AML-193 (cell line): ENCODE measurements at places on chromosomes 13 and 19.

DNA sequence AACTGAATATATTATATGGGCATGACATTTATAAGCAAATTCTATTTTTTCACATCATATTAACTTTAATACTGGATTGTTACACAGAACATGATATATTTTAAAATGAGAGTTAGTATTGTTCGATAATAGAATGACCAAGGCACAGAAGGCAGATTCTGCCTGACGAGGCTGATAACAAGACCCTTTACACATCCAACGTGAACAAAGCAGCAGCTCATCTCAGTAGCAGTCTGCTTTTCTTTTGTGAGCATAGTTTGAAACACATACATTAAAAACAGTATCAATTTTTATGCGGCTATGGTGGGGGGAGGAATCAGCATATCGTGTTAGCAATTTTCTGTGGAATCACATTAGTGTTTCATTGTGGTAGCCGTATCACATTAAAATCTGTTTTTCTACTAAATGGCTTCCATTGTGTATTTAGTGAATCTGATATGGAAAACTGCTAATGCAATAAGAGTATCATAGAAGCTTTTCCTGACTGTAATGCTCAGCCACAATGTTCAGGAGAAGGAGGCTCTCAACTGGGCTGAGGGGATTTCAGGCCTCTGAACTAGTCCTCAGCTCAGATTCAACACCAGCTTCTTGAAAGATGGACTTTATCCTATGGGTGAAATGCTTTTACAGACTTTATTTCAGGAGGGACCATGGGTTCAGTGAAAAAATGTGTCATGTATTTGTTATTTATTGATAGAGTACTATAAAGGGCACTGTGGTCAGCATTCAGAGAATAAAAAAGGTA lies 4.0 kb downstream of the SMAD9 start:
- DNase-seq: no peak

DNA sequence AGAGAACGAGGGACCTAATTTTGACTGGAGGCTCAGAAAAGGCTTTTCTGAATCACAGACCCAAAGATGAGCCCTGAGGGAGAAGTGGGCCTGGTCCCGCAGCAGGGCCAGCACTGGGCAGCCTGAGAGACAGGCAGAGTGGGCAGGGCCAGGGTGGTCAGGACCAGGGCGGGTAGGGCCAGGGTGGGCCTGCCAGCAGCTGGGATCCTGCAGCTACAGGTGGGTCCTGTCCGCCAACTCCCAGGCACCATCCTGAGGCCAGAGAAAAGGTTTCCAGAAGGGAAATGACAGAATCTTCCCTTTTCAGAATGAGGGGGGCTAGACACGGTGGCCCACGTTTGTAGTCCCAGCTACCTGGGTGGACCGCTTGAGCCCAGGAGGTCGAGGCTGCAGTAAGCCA lies 23.7 kb downstream of the LATS2 start:
- DNase-seq: no peak

DNA sequence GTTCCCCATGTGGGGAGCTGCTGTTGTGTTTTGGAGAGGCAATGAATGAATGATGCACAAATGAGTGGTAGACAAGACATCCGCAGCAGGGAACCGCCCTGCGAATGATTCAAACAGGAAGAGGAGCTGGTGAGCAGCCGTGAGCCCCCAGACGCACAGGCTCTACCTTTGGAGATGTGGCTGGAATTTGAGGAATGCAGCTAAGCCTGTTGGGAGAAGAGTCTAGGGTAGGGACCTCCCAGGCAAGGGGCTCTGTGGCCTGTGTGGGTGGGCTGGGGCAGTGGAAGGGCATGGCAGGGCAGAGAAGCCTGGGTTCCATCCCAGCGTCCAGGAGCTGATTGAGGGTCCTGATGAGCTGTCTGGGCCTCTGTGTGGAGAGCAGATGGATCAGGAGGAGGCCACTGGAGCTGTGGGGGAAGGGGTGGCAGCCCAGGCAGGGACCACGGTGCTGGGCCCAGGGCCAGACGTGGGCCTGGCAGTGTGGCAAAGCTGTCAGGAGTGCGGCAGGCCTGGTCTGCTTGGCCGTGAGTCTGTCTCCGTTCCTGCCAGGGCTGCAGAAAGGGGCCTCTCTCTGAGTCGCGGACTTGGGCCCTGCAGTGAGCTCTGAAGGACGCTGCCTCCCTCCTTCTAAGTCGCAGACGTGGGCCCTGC lies 41.8 kb upstream of the DCUN1D2 start:
- DNase-seq: no peak

DNA sequence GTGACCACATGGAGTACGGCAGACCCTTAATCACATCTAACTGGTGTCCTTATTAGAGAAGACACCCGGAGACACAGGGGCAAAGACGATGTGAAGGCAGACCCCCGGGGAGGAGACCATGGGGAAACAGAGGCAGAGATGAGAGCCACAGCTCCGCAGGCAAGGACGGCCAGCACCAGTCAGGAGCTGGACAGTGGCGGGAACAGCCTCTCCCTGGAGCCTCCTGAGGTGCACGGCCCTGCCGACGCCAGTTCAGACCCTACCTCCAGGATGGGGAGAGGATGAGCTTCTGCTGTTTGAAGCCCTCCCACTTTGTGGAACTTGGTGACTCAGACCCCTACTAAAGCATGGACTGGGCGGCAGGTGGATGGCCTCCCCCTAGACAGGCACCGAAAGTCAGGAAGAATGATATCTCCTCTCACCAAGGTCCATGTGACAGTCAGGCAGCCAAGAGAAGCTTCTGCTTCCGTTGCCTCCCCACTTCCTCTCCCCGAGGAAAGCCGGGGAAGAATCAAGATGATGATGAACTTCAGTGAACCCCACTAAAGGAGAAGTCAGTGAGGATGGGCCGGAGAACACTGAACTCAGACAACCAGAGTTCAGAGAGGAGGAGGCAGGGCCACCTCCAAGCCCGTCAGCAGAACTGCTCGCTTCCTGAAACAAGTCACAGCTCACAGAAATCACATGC lies 25.4 kb downstream of the RAB20 start:
- peak; percentile 99 for DNase-seq

- DNase-seq: no peak
Observed at GRCh38 chr13:60410299-60410698, 13.3 kb downstream of the TDRD3 start.

GRCh38 chr13:114077933-114078325 lies 54.5 kb downstream of the RASA3 start:
- no peak for DNase-seq

- DNase-seq: no peak
Observed at GRCh38 chr13:93499991-93500390, 273.4 kb downstream of the GPC6 start.

DNA sequence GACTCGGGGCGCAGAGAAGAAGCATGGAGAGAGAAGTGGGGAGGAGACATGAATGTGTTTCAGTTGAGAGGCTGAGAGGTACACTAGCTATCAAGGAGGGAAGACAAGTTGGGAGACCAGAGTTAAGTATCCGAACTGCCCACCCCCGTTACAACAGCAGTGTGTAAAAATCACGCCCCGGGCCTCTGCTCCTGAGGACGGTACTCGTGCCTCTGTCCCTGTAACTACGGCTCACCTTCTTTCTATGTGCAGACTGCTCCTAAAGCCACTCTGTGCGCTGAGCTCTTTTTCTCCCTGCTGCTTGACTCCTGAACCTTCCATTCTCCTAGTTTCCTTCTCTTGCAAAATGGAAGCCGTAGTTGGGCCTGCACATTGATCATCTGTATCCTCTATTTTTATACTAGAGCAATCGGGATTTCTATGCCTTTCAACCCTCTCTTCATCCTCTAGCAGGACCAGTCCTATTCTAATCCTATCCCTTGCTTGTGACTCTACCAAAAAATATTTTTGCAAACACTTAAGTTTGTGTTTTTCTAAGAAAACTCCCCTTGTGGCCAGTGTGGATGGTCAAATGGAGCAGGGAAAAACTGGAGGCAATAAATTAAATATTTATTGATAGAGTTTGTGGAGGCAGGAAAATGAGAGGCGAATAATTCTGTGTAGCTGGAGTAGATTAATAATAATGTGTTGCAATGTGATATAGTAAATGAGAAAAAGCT lies 569 bp downstream of the POLR1D start:
- DNase-seq: peak; percentile 52

DNA sequence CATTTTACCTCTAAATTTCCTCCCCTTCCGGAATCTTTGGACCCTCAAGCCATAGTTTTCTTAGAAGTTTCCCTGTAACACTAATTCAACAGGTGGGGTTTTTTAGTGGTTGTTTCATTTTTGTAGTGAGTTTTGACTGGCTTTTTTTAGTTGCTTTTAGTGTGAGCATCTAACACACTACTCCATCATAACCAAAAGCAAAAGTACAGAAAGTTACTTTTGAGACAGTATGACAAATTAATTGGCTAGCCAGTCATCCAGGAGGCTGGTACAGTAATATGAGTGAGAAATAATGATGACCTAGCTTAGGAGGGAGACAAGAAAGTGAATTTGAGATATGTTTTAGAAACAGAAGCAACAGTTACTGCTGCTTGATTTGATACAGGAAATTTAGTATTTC lies 71.5 kb downstream of the DNAJC15 start:
- DNase-seq: no peak

- DNase-seq: no peak
Observed at GRCh38 chr13:42968906-42969305, 23.1 kb downstream of the EPSTI1 start.

- no peak for DNase-seq
Observed at GRCh38 chr13:79382545-79383275, 23.3 kb downstream of the RBM26 start.

GRCh38 chr13:73945871-73946270 lies 188.3 kb downstream of the KLF12 start:
- DNase-seq: no peak

GRCh38 chr19:57437931-57438330 lies 2.8 kb downstream of the ZNF749 start:
- no peak for DNase-seq
